AG08395 (cell line): ENCODE measurements at places on chromosomes 4 and X.

- no peak for DNase-seq
Measured at GRCh38 chr4:140131675-140132229, 22.2 kb downstream of the MAML3 start.

- no peak for DNase-seq
Measured at GRCh38 chrX:153763298-153763932, 634 bp upstream of the PLXNB3 start.

GRCh38 chr4:80017125-80017854, 55.7 kb downstream of the ANTXR2 start:
- DNase-seq = peak; percentile 78

DNA sequence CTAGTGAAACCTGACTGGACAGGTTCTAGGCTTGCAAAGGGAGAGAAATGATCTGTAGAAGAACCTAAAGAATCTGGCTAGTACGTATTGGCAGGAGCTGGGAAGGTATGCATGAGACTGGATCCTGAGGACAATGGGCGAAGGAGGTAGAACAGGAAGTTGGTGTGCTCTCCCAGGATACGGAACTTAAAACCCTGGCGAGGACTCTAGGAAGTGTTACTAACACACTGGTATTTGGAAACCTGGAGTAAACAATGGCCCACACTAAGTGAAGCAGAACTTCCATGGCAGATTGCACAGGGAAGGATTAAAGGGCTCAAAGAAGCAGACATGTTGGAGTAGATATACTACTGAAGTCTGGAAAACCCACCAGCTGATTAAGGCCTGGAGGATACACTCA, 9.1 kb downstream of the SYN1 start:
- DNase-seq = no peak

- no peak for DNase-seq
Measured at GRCh38 chr4:8893624-8894423, 22.2 kb upstream of the HMX1 start.

DNA sequence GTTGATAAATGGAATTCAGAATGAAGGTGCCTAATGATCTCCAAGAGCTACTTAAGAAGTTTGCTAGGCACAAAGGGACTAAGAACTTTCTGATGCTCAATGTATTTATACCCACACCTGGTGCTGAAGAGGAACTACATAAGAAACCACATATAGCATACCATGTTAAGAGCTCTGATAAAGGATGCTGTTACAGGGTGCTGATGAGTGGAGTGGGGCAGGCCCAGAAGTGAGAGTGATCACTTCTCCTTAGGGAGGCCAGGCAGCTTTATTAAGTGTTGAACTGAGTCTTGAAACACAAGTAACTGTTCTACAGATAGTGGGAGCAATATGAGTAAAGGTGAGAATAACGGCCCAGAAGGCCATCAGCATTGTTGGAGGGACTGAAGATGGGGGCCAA, 68.3 kb upstream of the CHRDL1 start:
- no peak for DNase-seq

- DNase-seq = no peak
Measured at GRCh38 chr4:110733901-110734300, 111.0 kb upstream of the PITX2 start.

DNA sequence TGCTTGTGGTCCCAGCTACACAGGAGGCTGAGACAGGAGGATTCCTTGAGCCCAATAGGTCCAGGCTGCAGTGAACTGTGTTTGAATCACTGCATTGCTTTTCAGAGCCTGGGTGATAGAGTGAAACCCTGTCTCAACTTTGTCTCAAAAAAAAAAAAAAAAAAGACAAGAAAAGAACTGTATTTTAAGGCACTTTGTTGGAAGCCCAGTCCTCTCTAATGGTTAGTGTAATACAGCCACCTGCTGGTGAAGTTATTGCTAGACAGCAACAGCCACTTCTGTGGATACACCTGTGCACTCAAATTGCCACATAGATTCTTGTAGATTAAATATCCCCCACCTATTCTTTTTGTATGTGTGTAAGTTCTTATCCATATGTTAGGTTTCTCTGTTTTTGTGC, 10.1 kb upstream of the FGG start:
- peak; percentile 29 for DNase-seq

GRCh38 chr4:130008461-130008860, 912.5 kb downstream of the C4orf33 start:
- no peak for DNase-seq

DNA sequence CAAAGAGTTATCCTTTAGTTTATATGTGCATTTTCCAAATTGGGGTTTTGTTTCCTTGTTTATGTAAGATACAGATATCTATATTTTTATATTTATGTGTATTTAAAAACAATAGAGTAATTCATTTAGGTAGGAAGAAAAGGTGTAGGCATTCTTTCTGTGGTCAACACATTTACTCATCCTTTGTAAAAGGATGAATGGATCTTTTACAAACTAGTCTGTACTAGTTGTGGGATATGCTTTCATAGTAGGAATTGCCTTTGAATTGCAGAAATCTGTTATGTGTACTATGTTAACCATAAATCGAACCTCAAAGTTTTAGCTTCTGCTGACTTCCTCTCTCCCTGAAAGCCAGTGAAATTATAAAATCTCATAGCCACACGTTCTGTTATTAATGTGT, 128.5 kb downstream of the REPS2 start:
- DNase-seq = no peak

DNA sequence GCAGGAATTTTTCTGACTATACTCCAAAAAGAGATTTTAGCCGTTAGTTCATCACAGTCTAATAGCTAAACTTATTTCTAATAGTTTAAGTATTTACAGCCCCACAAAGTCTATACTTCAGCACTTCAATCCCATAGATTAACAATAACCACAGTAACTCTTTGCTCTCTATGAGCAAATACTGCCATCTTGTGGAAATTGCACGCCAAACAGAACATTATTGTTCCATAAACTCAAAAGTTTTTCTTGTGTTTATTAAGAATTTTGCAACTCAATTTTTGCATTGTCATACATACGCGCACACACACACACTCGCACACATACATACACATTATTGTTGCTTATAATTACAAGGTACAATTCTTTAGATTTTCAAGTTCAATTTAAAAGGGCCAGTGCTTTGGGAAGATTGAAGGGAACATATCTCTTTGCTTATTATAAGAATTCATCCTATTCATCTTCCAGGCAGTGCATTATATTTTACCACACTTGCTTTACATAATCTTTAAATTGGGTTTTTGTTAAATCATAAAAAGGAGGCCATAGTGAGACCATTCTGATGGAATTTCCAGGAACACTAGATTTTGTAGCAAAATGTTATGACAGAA, 63.8 kb upstream of the ATOH1 start:
- peak; percentile 50 for DNase-seq

GRCh38 chrX:129786210-129786651, 6.5 kb downstream of the SASH3 start:
- DNase-seq = no peak

DNA sequence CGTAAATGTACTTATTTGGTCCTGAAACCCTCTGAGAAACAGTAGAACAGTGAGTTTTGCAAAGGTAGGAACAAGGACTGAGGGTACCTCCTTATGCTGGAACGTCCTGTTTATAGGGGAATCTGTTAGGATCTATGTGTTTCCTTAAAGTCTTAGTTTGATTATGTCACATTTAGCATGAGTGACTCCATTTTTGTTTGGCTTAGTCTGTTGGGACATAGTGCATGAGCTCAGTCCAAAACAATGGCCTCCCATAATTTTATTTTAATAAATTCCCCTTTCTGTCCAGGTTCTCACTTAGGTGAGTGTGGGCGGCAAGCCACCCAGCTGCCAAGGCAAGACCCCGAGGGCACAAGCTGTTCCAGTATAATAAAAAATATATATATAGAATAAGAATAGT, 27.7 kb downstream of the HTT-AS start:
- no peak for DNase-seq

DNA sequence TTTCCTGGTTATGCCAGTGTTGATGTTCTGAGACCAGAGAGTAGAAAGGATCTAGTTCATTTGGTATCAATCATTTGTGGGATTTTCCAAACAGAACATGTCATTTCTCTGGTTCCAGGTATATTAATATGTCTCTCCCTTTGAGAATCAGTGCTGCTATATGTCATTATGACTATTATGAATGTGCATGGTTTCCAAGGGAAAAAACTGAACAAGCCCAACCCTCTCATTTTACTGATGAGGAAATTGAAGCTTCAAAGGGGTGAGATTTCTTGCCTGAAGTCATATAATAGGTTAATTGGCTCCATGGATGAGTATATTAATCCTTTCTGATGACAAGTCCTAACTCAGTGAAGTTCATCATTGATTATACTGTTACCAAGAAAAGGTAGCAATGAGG, 31.9 kb downstream of the RUFY3 start:
- DNase-seq = no peak

DNA sequence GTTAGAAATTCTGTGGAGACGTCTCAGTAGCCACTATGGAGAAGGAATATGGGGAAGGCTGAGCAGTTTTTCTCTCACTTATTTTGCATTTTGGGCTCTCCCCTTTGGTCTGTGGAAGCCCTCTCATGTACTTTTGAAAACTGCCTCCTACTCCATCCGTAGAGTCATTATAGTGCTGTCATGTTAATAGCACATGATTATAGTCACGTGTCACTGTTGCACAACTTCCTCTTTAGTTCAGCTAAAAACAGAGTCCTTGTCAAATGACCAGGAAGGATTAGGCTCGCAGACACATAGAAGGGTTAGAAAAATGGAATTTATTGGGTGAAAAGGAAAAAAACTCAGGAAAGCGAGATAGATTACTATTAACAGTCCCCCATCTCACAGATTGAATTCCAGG, 258.2 kb upstream of the CXorf51A start:
- no peak for DNase-seq

DNA sequence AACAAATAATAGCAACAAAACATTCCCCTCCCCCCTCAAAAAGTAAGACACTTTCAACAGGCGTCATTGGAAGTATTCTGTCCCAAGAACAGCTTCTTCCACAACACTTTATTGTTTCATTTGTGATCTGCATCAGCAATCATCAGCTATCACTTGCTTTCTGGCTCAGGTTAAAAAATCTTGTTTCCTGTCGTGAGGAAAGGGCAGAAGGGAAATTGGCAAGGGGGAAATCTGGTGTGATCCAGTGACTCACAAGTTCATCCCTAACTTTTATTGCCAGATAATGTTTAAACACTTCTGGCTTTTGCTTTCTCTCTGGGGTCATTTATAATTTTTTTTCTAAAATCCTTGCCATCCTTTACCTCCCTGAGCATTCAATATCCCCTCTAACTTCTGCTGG, 247.4 kb upstream of the GIMD1 start:
- DNase-seq = peak; percentile 40

DNA sequence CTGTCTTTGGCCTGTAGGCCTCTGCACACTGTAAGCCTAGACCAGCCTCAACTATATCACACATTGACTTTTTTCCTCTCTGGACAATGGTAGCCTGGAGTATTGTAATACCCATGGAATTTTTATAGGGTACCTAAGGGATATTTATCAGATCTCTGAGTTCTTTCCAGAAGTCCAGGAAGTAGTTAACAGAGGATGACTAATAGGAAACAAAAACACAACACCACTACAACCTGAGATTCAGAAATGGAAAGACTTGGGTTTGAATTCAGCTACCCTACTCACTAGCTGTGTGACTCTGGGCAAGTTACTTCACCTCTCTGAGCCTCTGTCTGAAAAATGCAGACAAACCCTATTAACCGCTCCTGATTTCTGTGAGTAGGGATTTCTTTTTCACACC, 7.7 kb upstream of the STX18 start:
- no peak for DNase-seq

DNA sequence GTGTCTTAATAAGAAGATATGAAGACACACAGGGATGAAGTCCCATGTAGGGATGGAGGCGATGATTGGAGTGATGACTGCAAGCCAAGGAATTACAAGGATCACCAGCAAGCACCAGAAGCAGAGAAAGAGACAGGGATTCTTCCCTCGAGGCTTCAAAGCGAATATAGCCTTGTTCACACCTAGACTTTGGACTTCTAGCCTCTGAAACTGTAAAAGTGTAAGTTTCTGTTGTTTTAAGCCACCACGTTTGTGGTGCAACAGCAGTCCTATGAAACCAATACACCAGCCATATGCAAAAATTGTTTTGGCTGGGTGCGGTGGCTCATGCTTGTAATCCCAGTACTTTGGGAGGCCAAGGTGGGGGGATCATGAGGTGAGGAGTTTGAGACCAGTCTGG, 9.8 kb upstream of the PDS5A start:
- DNase-seq = no peak
